ENCODE measurements at places on chromosomes 2 and 18.

GRCh38 chr2:95342556-95343320, 45.6 kb downstream of the KCNIP3 start:
- peak; percentile 58 for DNase-seq

- DNase-seq, result no peak
Observed at GRCh38 chr2:22487541-22487940, 897.4 kb upstream of the KLHL29 start.

GRCh38 chr2:97733341-97734035, 20.1 kb downstream of the ZAP70 start:
- DNase-seq, result no peak

DNA sequence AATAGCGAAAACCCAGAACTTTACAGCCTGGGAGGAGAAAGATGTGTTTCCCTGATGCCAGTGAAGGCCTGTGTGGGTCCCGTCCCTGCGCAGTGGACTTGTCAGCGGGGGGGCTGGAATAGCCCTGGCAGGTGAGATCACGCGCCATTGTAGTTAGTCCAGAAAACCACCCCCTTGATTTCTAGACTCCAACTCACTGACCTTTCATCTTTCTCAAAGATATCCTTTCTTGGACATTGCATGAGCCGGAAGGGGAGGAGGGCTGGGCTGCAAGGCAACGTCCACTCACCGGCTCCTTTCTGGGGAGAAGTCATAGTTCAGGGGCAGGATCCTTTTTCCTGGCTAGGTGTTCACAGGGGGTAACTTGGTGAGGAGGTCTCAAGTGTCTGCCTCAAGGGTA, 22.3 kb upstream of the ASAP2 start:
- DNase-seq, result no peak

DNA sequence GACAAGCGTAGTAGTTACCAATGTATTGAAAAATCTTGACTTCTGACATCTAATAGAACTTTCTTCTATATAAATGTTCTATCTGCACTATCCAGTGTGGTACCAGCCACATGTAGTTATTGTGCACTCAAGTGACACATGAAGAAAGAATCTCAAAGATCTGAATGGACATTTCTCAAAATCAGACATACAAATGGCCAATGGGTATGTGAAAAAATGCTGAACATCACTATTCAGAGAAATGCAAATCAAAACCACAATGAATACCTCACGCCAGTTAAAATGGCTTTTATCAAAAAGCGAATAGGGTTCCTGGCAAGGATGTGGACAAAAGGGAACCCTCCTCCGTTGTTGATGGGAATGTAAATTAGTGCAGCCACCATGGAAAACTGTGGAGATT, 37.5 kb upstream of the SMCHD1 start:
- no peak for DNase-seq

GRCh38 chr2:24471662-24472061, 19.4 kb upstream of the NCOA1 start:
- DNase-seq, result no peak

GRCh38 chr18:39945076-39945475, 2010.0 kb upstream of the PIK3C3 start:
- no peak for DNase-seq

DNA sequence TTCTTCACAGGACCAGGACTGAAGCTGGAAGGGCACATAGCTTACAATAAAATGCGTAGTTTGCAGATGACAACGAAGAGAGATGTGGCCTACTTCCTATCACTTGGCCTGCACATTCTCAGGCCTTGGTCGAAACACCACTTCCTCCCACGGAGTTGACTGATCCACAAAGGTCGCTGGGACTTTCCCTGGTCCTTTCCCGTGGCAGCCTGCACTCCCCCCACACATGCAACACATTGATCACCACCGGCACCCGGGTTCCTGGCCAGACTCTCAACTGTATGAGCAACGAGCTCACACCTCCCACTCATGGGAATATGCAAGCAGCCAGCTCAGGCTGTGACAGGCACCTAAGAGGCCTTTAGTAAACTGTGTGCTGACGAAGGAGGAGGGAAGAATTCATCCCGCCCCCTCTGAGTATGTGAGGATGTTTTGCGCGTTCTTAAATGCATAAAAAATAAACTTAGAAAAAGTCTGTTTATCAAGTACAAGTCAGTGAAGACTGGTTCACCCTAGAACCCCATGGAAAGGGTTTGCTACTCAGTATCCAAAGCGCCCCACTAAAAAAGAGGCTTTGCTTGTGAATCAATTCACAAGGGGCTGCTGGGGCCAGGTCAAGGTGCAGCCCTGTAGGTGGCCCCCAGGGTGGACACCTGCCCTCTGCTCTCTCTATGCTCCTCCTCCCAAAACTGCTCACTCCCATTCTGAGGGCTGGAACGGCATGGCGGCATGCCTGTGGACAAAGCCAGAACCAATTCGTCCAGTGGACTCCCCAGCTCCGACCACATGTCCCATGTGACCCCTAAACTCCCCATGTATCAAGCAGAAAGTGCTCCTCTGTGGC, 154.3 kb downstream of the EIPR1 start:
- peak; percentile 94 for DNase-seq

GRCh38 chr2:216083464-216084281, 2.0 kb downstream of the TMEM169 start:
- DNase-seq, result no peak

- DNase-seq, result no peak
Observed at GRCh38 chr2:113012436-113013335, 7.4 kb downstream of the IL36A start.

DNA sequence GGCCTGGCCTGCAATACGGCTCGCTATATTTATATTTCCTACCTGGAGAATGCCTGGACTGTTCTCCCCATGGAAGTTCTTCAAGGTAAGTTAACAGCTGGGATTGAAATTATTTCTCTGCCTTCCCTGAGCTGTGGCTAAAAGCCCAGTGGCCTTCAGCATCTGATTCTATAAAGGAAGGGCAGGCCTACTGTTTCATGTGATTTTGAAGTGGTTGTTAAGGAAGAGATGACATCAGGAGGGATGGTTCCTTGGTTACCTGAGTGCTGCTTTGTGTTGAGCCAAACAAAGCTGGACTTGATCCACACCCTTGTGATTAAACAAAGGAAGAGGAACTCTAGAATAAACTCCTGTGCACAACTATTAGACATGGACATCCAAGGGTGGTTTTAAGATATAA, 61.6 kb downstream of the MFSD6 start:
- DNase-seq, result no peak

DNA sequence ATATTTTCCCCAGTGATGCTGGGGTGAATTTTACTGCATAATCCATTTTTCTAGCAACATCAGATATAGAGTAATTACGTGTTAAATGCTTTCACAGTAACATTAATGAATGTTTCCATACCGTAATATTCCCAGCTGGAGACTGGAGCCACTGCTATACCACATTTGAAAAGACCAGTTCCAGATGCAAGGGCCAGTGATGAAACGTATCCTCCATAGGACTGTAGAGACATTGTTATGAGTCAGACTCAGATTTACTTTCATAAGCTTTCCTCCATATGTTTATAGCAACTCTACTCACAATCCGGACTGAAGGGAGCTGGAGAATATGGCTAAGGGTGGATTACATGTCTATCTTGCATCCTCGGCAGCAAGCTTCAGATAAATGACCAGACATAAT, 22.7 kb upstream of the GCG start:
- no peak for DNase-seq

DNA sequence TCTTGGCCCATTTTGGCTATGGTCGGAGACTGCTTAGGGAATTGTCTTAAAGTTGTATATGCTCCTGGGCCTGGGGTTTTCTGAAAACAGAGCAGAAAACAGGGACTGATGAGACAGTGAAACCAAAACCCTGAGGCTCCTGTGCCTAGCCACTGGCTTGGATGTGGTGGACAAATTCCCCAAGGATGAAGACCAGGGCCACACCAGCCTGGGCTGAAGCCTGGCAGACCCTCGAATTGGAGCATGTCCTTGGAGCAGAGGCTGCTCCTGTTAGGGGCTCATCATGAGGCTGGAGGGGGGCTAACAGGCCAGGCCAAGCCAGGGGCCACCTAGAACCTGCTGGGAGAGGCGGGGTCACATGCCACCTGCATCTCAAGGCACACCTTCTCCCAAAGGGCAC, 68.1 kb downstream of the STPG4 start:
- DNase-seq, result peak; percentile 46

- no peak for DNase-seq
Observed at GRCh38 chr18:76518123-76518859, 23.2 kb upstream of the ZNF516 start.

DNA sequence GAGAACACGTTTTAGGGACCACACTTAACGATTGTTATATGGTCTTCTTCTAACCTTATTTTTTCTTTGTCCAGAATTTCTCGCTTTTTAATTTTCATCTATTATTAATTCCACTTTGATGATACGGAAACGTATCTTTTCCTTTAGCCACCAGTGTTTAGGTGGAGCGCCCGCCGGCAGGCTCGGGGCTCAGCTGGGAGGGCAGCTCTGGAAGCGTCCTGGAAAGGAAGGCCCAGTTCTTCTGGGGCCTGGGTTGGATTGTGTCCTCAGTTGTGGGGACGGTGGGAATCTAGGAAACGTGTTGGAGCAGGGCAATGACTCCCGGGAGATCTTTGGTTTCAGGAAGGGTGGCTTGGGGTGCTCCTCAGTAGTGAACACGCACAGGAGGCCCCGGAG, 19.4 kb upstream of the SOX11 start:
- no peak for DNase-seq

- DNase-seq, result no peak
Observed at GRCh38 chr2:208607694-208608093, 201.1 kb downstream of the PTH2R start.

DNA sequence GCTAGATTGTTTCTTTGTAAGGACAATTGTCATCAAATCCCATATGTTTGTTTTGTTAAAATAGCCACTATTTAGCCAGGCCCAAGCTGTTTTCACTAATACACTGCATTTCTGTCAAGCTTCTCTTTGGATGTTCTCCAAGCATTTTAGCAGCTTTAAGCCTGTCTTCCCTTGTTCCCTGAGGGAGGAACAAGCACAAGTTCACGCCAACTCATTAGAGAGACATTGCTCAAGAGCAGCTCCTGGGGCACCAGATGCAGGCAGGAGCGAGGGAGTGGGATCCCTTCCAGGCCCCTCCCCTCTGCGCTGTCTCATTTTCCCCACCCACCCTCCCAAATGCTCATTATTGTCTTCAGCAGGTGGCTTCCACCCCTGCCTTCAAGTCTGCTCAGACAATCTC, 32.6 kb upstream of the PPP3R1 start:
- DNase-seq, result no peak

DNA sequence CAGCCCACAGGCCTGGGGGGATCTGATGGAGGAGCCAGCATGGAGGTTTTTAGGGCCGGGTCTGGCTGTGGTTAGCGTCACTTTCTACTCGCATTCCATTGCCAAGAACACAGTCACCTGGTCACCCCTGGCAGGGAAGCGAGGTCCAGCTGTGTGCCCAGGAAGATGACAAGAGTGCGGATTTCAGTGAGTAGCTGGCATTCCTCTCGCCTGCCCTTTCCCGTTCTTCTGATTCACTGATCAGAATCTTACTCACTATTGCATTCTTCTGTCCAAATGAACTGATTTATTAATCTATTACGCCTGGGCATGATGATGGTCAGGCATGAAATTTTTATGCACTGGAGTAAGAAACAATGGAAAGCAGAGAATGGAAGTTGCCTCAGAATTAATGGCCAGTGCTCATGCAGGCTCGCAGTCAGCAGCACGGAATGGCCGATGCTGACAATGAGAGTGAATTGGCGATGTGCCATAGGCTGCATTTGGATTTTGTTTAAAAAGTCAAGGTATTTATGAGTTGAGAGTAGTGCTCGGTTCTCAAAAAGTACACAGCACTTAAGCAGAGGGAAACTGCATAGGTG, 76.4 kb upstream of the MGAT5 start:
- DNase-seq, result no peak

DNA sequence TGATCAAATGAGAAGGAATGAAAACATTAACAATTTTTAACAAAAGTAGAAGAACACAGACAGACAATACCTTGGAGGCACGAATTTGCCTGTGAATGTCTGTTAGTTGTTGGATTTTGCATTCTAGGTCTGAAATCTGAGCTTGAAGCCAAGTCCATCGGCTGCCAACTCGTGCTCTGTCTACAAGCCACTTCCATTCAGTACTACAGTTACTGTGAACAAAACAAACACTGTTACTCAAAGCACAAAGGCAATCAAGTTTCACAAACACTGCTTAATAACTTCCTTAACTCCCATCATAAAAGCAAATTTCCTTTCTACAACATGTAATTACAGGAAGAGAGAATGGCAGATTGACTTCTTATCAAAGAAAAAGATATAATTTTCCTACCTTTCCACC, 42.2 kb downstream of the KANSL1L start:
- no peak for DNase-seq

DNA sequence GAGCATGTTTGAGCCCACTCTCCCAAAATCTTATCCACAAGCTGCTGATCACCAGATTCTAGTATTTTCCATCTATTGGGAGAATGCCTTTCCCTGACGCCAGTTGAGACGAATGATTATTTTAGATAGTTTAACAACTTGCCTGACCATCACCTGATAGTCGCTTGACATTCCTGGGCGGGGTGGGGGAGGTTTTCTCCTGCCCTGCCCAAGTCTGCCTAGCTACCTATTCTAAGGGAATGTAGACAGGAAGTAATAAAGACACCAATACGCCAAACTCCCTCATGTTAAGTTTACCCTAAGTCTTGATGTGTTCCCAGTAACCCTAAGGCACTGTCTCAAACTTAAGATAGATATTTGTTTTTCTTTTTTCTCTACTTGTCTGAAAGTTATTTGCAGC, 4.6 kb upstream of the ACAA2 start:
- no peak for DNase-seq

DNA sequence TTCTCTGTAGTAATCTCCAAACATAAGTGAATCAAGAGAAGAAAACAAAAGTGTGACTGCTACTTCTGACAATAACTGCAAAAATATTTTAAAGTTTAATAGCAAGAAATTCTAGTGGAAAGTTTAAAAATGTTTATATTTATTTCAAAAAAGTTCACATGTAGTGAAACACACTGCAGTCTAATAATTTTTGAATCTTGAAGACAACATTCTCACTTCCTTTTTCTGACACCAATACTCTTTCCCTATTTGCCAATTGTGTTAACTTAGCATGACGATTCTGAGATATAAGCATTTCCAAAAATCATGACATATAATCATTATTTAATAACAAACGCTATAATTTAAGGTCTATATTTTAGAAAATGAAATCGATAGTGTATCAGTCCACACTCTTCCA, 429.1 kb upstream of the PKDCC start:
- no peak for DNase-seq

DNA sequence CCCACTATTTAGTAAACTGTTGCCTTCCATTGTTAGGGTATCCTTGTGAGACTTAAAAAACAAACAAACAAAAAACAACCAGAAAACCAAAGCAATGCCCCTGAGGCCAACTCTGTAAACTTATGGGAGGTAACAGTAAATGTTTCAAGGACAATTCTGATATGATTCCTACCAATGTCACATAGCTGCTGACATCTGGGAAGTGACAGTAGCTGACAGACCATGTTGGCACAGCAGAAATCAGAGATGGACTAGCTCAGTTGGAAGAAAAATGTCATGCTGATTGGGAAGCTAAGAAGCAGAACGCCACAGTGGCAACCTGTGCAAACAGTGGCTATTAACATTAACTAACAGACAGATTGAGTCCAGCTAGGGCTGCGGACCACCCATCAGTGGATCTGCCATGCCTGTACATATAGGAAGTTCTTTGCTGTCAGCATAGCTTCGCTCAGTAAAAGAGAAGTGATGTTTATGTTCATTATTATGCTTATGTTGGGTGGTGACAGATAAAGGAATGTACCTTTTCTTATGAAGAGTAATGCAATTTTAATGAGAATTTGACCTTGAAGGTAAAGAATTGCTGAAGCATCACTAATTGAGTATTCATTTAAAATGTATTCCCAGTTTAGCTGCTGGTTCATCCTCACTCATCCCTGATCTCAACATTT, 180.6 kb downstream of the PARD3B start:
- no peak for DNase-seq

Measured in activated effector memory CD4-positive, alpha-beta T cell treated with anti-CD3 and anti-CD28 coated beads, Interleukin-2, amount 50 U/mL, for 16 hours (primary cell).